ENCODE measurements at places on chromosomes 6 and 20.

GRCh38 chr6:70277470-70277869, 25.4 kb downstream of the COL9A1 start:
- no peak for DNase-seq

- DNase-seq: no peak
Measured at GRCh38 chr6:79713701-79714322, 82.7 kb downstream of the SH3BGRL2 start.

DNA sequence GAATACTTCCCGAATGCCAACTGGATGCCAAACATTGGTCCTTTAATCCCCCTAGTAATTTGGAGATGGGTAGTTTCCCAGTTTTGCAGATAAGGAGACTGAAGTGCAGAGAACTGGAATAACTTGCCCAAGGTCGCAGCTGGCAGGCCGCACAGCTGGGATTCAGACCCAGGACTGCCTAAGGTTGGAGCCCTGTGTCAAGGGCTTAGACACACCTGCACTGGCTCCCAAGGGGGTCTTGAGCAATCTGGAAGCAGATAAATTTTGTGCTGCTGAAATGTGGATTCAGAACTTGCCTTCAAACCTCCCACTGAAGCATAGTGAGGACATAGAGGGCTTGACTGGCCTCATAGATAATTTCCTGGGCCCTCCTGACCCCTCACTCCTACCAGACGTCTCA, 30.5 kb downstream of the FOXP4 start:
- no peak for DNase-seq

DNA sequence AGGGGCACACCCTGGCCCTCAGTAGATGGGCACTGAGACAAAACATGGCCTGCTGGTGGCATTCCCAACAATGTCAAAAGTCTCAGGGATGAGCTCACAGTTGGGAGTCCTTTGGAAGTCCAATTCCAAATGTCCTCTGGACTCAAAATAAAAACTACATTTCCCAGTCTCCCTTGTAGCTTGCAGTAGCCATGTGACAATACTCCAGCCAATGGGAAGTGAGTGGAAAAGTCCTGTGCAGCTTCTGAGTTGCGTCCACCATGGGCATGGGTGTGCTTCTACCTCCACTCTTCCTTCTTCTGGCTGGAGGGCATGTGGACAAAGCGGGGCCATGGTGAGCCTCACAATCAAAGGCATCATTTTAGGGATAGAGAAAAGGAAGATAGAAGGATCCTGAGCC, 5.8 kb upstream of the ADAM33 start:
- DNase-seq: no peak

DNA sequence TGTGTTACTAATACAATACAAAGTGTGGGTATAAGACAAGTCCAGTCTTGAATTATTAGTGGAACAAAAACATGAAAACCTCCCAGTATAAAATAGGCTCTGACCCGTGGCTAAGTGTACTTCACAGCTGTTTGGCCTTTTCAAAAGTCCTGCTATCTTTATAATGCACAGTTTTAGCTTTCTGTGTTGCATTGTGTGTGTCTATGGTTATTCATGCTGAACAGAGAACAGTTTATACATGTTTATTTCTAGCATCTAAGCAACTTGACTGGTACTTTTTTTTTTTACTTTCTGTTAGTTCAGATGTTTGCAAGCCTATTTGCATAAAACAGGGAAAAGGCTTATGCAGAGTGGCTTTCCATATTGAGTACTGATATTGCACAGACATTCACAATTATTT, 119.2 kb upstream of the CCN2 start:
- no peak for DNase-seq

All from GM12891 (cell line).